ENCODE measurements at places on chromosomes 3 and 15.

DNA sequence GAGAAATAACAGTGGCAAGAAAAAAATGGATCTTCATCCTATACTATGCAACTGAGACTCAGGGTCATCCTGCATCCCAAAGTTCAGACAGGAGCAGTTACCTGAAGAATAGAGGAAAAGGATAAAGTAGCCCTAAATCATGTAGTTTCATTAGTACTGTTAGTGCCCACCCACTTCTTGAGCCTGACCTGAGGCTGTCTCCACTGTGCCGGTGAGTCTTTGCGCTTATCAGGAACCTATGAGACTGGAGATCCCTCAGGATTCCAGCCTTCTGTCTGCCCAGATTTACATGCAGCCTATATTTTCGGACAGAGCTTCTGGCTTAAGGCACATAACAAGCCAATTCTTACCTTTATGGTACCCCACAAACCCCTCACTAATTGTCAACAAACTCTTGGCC, 791.6 kb downstream of the ROBO1 start:
- DNase-seq, result no peak

DNA sequence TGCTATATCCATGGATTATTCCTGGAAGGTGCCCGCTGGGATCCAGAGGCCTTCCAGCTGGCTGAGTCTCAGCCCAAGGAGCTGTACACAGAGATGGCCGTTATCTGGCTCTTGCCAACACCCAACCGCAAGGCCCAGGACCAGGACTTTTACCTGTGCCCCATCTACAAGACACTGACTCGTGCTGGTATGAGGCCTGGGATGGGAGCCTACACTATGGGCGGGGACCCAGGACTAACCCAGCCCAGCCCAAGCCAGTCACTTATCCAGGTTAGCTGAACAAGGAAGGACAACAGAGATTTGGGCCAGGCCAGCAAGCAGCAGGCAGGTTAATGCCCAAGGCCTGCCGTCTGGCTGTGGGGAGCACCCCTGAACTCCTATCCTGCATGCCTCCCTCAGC, 45.3 kb downstream of the SEMA3G start:
- DNase-seq, result no peak

DNA sequence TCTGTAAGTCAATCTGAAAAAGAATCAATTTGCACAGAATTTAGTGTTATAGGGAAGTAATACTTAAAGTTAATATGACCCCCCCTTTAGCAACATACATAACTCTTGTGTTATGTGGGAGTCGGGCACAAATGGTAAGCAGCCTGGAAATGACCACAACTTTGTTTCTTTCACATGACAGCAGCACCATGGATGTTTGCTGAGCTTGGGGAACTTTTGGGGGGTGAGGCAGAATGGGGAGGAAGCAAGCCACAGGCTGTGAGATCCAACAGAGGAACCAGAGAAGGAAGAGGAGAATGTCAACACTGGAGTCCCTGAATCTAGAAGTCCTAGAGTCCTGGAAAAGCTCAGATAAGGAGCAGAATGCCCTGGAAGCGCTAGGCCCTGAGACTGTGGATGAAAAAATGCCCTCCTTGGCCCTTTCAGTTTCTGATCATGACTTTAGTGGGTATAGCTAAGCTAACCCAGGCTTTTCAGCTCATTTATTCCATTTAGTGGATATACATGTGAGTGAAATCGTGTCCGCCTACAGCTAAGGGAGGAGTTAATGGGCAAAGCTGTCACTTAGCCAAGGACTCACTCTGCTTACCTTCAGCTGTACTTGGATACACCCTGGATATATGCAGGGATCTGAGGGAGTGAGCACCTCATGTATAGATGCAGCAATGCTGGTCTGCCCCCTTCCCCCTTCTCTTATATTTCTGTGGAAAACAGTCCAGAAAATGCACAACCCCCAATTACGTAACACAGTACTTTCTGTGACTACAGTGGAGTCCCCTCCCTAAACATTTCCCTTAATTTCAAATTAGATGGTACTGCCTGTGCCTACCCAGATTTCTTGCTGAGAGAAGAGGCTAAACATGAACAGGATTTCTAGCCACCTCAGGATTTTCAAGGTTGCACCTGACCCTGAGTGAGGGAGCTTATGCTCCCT, 39.1 kb downstream of the CFAP91 start:
- DNase-seq, result no peak

DNA sequence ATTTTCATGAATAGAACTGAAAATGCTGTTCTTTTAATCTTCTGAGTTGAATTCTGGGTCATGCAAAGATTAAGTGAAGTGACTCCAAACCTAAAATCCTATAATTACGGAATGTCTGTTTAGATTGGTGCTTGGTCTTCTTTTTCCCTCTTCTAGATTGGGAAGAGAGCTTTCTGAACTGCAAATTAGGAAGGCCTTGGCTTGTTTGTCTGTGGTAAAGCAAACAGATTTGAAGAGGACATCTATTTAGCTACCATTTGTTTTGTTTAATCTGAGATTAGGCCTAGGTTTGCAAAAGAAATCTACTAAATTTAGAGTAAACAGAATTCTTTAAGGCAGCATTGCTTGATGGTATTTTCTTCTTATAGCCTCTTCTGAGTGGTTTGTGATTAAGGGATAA, 23.5 kb downstream of the PAQR9 start:
- no peak for DNase-seq

DNA sequence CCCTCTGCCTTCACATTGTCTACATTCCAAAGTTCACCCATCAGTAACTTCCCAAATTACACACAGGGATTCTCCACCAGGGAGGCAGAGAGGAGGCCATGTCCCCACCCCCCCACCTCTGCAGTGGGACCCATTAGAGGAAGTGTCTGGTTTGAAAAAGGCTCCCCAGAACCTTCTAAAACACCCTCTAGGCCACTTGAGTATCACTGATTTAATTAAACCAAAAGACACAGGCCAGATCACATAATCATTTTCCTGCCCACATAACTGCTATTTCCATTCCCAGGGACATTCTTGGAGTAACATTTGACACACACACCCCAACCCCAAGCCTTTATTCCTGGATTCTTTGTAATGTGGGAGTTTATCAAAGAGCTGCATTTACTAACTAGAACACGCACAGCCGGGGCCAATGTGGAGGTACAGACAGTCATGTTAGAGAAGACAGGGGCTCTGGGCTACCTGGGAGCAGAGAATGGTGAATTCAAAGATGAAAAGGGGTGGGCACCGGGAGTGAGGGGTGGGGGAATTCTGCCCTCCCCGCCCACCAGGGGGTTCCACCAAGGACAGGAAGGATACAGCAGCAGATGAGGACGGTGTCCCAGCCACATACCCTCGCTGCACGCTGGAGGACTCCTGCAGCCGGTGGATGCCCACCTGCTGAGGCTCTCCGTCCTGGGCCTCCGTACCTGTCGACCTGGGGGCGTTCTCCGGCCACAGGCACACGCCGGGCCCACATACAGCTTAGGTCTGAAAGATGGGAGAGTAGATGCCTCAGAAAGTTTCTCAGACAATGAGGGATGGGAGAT, 201.4 kb upstream of the CTNNB1 start:
- DNase-seq, result no peak

DNA sequence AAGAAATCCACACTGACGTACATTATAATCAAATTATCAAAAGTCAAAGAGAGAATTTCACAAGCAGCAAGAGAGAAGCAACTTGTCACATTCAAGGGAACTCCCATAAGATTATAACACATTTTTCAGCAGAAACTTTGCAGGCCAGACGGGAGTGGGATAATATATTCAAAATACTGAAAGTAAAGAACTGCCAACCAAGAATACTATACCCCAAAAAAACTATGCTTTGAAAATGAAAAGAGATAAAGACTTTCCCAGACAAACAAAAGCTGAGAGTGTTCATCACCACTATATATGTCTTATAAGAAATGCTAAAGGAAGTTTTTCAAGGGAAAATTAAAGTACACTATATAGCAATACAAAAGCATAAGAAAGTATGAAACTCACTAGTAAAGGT, 91.5 kb upstream of the PPP2R3A start:
- DNase-seq, result no peak

DNA sequence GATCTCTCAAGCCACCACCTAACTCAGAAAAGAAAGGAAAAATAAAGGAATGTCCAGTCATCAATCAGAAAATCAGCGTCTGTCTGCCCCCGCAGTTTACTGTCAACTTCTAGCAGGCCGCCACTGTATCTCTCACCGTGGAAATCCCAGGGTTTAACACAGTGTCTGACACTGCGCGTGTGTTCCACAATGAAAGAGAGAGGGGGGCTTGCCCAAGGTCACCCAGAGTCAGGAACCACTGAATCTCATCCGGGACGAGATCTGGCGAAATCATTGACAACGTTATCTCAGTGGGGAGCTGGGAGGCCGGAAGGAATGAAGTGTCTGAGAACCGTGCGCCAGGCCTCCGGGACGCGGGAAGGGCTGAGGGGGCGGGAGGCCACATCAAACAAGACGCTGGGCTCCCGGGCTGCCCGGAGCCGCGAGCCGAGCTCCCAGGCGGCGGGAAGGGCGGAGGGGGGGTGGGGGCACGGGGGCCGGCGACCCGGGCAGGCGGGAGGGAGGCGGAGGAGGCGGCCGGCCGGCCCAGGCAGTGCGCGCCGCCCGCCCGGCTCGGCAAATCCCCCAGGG, 2.2 kb upstream of the HES1 start:
- no peak for DNase-seq

DNA sequence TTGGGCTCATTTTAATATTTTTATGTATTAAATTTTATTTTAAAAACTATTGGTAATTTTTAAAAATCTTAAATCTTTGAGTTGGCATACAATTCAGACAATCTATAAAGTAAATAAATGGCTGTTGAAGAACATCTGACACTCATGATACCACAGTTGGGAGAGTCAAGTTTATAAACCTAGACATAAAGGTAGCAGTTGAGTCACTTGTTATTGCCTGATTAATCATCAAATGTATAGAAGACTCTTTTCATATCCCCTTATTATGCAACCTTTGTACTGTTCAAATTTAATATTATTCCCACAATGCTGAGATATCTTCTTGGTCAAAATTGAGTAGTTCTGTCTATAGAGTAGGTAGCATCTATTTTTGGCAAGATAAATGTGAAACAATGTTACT, 19.6 kb downstream of the PAQR9 start:
- DNase-seq, result no peak

GRCh38 chr3:181056136-181056732, 66.7 kb upstream of the DNAJC19 start:
- DNase-seq, result no peak

- no peak for DNase-seq
These were observed 30.3 kb upstream of the GADL1 start for GRCh38 chr3:30924763-30925162.

- DNase-seq, result no peak
These were observed 46.8 kb downstream of the PXYLP1 start for GRCh38 chr3:141278196-141279076.

DNA sequence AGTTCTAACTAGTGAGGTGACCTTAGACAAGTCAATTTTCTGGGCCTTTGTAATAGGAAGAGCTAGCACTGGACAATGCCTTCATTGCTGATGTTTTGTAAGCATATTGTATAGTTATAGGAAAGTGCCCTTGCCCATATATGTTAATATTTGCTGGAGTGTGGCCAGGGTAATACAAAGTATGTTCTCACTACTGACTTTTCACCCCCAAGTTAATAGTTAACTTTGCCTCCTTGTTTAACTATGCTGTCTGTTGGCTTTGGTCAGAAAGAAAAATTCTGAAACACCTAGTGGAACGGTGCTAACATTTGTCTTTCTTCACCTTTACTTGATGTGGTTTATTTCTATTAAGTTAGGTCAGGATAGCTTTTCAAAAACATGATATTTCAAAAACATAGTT, 287.4 kb upstream of the CTNNB1 start:
- DNase-seq, result no peak

- DNase-seq, result no peak
These were observed 1037.3 kb downstream of the ROBO2 start for GRCh38 chr3:78077178-78077577.

DNA sequence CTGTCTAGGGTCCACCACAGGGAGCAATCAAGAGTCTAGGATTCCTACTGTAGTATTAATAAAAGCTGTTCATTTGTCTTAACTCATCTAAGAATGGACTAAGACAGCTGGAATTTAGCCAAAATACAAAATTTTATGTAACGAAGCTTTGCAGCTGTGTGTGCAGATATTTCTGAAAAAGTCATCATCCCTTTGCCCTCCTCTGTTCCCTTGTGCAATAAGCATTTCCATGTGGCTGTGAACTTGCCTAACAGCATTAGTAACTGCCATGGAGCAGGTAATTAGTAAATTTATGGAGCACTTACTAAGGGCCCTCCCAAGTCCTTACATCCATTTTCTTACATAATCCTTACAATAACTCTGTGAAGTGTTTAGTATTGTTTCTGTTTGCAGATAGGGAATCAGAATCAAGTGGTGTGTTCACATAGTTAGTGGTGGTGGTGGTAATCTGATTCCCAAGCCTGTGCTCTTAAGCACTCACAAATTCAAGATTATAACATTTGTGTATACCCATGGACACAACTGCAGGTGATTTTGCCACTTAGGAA, 114.5 kb downstream of the RARB start:
- DNase-seq, result no peak

DNA sequence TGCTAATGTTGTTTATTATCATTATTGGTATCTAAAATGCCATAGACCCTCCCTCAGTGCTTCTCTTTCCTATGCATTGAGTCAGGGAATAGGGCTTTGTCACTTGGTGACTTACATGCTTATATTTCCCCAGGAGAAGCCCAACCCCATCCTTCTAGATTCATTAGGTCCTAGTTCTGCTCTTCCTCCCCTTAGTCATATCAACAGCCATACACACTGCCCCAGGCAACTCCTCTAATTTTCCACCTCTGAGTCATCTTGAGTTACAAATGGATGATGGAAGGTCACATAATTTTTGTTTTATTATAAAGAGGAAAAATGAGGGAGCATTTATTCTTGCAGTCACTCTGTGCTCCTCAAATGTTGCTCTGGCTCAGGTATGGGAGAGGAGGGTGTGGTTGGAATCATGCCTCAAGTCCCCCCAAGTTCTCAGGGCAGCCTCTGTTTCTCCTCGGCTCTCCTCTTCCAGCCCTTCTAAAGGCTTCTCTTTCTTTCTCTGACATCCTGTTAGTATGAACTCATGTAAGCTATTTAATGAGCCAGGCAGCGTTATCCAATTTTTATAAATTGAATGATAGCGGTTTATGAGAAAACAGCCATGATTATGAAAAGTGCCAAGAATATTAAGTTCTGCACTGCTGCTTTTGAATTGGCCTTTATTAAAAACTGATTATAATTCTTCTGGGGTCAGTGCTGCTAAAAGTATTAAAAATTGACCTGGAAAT, 45.6 kb upstream of the FSTL1 start:
- no peak for DNase-seq

- no peak for DNase-seq
These were observed 21.4 kb downstream of the TBC1D2B start for GRCh38 chr15:78055919-78056713.

DNA sequence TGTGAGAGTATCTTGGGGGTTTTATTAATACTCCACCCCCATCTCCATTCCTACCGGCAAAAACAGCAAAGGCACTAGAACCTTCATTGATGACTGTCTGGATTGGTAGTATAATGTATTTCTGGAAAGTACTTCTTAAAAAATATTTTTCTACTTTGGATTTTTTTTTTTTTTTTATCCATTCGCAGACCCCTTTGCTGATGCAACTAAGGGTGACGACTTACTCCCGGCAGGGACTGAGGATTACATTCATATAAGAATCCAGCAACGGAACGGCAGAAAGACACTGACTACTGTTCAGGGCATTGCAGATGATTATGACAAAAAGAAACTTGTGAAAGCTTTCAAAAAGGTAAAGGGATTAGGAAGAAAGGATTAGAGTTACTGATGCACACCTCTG, 1.2 kb downstream of the EIF1B start:
- no peak for DNase-seq

- DNase-seq, result no peak
These were observed 36.7 kb upstream of the PLCL2 start for GRCh38 chr3:16848007-16848406.

- no peak for DNase-seq
These were observed 179.4 kb downstream of the SV2B start for GRCh38 chr15:91279486-91279885.

- no peak for DNase-seq
These were observed 165.6 kb downstream of the FAM43A start for GRCh38 chr3:194851254-194851653.
